ENCODE measurements at places on chromosomes 16 and 17.

DNA sequence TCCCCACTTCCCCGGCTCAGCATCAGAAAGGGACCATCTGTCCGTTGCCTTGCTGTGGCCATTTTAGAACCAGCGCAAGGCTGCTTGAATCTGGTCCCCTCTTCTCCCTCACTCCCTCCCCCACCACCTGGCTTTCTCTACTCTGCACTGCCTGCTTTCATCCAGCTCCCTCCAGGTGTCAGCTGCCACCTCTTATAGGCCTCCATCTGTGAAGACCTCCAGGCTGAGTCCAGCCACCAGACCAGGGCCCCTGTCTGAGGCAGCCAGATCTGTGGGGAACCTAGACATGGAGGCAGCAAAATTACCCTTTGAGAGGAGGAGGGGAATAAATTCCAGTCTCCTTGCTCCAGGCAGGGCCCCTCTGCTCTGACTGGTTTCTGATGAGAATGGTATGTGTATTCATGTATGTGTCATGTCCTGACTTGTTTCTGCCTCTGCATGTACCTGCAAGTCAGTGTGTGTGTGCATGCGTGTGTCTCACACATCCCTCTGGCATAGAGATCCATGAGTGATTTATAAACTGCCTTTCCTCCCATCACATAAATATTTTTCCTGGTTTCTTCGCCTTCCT, 21.1 kb downstream of the MINK1 start:
- no peak for DNase-seq

DNA sequence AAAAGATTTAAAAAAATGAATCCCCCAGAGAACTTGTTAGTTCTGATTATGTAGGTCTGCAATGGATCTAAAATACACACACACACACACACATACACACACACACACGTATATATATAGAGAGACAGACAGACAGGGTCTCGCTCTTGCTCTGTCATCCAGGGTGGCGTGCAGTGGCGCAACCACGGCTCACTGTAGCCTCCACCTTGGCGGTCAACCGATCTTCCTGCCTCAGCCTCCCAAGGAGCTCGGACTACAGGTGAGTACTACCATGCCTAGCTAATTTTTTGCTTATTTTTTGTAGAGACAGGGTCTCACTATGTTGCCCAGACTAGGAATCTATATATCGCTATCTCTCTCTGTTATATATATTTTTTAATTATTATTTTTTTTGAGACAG, 33.4 kb downstream of the GJC1 start:
- DNase-seq = no peak

- DNase-seq = no peak
These were observed 3.1 kb downstream of the PRSS8 start for GRCh38 chr16:31132303-31132979.

- no peak for DNase-seq
These were observed 21.0 kb upstream of the HERPUD1 start for GRCh38 chr16:56910654-56911539.

- DNase-seq = no peak
These were observed 20.1 kb downstream of the CIITA start for GRCh38 chr16:10897134-10897533.

DNA sequence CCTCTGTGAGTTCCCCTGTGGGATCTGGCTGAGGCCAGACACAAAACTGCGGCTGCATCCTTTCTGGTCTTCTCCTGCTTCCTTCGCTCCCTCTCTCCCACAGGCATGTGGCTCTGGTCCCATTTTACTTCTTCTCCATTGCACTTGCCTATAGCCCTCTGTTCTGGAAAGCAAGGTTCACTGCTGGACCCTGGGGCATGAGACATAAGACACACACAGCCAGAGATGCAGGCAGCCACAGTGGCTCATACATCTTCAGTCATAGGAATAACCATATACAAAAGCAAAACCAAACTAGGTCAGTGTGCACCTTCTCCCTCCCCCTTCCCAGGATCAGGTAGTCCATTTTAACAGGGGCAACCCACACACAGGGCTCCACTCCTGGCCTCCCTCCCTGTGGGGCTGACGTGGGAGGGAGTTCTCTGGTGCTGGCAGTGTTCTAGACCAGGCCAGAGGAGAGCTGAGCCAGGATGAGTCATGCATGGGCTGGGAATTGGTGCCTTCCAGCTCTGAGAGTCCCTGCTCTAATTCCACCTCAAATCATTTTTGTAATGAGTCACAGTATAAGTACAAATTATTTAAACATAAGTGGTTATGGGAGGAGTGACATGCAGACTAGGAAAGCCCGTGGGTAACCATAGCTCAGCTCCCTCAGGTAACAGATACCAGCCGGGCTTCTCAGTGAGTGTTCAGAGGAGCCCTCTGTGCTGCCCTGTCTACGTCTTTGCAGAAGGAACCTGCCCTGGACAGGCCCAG, 58.0 kb downstream of the ASIC2 start:
- no peak for DNase-seq

DNA sequence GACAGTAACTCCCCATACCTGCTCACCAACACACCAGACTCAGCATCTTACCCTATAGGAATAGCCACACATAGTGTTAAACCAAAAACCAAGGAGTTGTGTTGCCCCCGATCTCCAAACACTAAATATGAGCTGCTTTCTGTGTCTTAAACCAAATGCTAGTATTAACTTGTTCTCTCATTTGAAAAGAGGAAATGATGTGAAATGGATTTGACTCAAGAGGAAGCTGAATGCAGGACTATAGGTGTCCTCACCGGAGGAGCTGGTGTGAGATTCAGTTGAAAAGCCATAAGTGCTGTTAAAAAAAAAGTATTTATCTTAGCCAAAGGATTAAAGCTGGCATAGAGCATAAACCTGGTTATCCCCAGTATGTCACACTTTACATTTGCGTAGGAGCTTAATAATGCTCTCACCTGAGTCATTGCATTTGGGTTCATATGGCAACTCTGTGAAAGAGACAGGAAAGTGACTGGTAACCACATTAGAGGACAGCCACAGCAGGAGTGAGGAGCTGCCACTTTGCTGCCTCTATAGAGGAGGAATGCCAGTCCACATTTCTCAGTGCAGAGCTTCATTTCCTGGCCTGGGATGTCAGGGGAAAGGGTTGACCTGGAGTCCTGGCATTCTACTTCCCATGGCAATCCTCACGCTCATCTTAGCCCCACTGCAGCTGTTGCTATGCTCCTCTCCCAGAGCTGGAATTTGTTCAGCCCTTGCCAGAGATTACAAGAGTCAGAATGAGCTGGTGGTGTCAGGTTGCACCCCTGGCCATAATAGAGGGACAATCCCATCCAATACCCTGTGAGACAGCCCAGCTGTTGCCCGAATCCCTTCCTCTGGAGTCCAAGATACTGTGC, 143.3 kb upstream of the ANKFN1 start:
- DNase-seq = no peak

- no peak for DNase-seq
These were observed 8.4 kb upstream of the PIEZO1 start for GRCh38 chr16:88793251-88793954.

DNA sequence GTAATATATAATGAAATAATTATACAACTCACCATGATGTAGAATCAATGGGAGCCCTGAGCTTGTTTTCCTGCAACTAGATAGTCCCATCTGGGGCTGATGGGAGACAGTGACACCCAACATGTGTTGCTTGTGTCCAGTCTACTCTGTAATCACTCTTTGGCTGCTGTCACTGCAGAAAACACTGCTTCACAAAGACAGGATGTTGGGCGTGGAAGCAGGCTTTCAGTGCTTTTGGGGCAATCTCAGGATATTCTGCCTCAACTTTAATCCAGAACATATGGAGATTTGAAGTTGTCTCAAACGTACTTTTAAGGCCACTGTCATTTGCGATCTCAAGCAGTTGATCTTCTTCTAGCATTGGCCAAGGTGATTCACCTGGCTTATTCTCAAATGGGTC, 94.9 kb downstream of the CYTH1 start:
- no peak for DNase-seq

DNA sequence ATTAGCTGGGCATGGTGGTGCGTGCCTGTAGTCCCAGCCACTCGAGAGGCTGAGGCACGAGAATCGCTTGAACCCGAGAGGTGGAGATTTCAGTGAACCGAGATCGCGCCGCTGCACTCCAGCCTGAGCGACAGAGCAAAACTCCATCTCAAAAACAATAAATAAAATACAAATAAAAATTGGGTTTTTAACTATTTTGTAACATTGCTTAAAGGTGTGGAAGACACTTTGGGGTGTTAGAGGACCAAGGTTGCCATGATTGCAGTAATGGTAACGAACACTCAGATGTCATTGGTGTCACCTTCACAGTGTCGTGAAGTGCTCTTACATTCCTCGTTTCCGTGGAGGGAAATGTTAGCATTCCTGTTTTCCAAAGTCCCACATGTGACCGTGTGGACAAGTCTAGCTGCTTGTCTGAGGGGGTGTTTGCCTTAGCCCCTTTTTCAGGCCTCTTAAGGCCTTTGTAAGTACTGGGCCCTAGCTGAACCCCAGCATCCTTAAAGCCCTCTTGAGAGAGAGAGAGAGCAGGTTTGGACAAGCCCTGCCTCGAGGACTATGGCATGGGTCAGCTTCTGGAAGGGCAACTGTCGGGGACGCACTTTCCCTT, 8.6 kb downstream of the C16orf96 start:
- DNase-seq = no peak

GRCh38 chr16:3797904-3798811, 80.8 kb upstream of the TRAP1 start:
- no peak for DNase-seq

DNA sequence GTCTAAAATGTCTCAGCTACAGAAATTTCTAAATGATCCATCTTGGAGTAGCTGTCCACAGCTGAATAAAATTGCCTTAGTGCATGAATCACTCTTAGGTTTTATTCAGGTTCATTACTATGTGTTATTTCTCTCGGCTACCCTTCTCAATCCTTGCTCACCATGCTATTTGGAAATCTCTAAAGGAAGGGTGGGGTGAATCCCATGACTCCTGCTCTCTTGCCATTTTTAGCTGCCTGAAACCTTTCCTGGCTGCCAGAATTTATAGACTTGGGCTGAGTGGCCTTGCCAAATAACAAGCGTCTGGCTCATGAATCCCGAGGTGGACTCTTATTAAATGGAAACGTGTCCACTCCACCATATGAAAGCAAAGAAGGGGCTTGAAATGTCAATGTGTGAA, 936.1 kb upstream of the SOX9 start:
- no peak for DNase-seq

- DNase-seq = no peak
These were observed 26.6 kb upstream of the CHMP6 start for GRCh38 chr17:80964859-80965580.

DNA sequence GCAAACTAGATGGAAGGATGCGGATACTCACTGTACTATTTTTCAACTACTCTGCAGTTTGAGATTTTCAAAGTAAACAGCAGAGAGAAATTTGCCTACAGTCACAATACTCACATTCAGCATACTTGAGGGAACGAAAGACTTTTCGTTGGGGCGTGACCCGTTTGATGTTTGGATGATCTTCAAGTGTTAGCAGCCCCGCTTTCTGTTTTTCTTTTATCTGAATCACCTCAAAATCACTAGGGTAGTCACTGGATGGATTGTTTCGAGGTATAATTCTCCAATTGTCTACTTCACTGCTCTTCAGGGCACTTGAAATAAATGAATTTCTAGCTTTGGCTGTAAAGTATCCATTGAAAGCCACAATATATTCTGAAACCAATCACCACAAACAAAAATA, 17.8 kb downstream of the MBTPS1 start:
- DNase-seq = no peak

GRCh38 chr17:39217734-39218369, 7.9 kb downstream of the STAC2 start:
- no peak for DNase-seq

- no peak for DNase-seq
These were observed 8.1 kb upstream of the C1QL1 start for GRCh38 chr17:44976206-44976605.

GRCh38 chr17:82599674-82600661, 48.3 kb downstream of the WDR45B start:
- DNase-seq = no peak

DNA sequence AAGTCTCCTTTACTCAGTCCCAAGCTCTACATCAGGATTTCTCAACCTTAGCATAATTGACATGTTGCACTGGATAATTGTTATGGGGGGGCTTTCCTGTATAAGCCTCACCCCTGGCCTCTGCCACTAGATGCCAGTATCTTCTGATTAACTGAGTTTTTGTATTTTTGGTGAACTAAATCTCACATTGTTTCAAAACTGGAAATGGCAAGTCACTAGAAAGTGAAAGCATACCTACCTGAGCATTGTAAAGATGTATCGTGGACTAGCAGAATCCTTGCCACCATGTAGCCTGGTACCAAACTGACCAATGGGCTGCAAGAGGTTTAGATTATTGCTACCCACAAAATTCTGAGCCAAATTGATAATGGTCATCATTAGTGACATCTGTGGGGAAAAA, 15.0 kb downstream of the TOP2A start:
- no peak for DNase-seq

GRCh38 chr17:16971458-16972338, at the start of gene TNFRSF13B:
Gene TNFRSF13B (minus strand): TSS chr17:16972118. CDS start chr17:16972075, 43 bp downstream.
- DNase-seq = no peak

- no peak for DNase-seq
These were observed 59.9 kb downstream of the PRMT7 start for GRCh38 chr16:68370581-68371275.

GRCh38 chr17:80277751-80278671, 17.4 kb downstream of the RNF213 start:
- DNase-seq = no peak

GRCh38 chr16:87328846-87329245, 11.7 kb upstream of the C16orf95 start:
- DNase-seq = no peak

DNA sequence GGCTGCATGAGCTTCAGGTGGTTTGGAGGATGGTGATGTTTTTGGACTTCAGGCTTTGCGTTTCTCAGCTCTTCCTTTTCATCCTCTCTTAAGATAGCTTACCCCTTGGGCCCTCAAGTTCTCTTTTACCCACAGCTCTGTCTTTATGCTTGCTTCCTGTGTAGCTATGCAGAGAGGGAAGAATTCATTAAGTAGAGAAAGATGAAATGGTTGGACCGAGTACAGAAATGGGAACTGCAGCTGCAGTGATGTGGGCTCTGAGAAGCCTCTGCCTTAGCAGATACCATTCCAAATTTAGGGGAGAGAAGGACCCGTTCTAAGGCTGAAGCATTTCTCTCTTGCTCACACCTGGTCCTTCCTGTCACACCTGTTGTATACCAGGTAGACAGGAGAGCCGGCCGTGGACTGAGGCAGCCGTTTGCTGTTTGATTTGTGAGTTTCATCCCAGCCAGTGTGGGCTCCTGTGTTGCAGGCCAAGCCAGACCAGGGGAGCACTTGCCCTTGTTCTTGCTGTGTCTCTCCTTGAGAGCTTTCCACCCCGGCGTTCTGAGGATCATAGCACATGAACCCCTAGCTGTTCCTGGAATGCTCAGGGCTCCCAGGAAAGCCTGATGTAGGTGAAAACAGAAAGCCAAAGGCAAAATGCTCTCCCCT, 392.7 kb downstream of the CPPED1 start:
- no peak for DNase-seq

Data from activated T-helper 1 cell treated with Interleukin-2 at 50 U/mL for 16 hours (primary cell).